ENCODE measurements at places on chromosomes 2 and 18.

DNA sequence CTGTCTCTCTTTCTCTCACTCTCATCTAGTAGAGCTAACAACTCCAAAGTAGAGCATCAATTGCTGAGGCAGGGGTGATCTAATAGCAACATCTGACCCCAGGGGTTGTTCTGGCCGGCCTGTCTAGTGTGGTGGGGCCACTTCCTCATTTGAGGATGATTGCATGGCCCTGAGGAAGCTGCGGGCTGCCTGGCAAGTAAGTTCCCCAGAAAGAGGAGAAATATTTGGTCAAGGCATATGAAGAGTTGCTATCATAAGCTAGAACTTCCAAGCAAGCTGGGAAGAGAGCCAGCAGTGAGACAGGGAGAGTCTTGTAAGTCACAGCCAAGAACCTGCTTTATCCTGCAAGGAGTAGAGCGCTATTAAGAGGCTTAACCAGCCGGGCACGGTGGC lies 50.8 kb upstream of the TMEM87B start:
- peak; percentile 38 for DNase-seq

GRCh38 chr2:63000801-63001200 lies 49.8 kb upstream of the OTX1 start:
- DNase-seq, result no peak

GRCh38 chr2:207088839-207089238 lies 76.9 kb downstream of the KLF7 start:
- DNase-seq, result no peak

- DNase-seq, result no peak
Measured at GRCh38 chr2:230893841-230894781, 29.4 kb downstream of the ITM2C start.

- DNase-seq, result no peak
Measured at GRCh38 chr2:30271301-30271700, 40.0 kb downstream of the LBH start.

- DNase-seq, result no peak
Measured at GRCh38 chr2:127623388-127624319, 22.3 kb upstream of the GPR17 start.

DNA sequence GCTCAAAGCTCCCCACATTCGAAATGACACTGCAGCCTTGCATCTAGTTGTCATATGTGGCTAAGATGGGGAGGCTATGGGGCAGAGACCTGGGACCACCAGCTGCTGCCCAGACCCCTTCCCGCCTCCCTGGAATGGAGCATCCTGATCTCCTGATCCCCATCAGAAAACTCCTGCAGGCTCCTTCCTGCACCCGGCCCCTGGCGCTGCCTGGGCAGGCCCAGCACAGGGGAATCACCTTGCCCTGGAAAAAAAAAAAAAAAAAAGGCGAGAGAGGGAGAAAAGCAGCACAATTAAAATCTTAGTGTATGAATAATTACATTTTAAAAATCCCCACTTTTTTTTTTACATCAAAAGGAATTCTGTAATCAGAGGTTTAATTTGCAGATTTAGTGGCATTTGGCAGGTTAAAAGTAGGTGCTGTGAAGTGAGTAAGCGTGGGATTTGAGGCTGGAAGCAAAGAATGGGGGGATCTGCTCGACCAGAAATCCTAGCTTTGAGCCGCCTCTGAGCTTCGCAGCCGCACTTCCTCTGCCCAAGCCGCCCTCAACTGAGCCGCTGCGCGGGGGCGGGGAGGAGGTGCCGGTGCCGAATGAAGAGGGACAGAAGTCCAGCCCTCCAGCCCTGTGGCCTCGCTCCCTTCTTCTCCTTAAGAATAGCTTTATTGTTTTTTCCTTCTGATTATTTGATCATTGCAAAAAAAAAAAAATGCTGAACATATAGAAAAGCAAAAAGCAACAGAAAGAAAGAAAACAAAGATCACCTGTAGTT lies 30.0 kb downstream of the THNSL2 start:
- DNase-seq, result no peak

GRCh38 chr2:223811757-223812156 lies 25.6 kb downstream of the AP1S3 start:
- no peak for DNase-seq

DNA sequence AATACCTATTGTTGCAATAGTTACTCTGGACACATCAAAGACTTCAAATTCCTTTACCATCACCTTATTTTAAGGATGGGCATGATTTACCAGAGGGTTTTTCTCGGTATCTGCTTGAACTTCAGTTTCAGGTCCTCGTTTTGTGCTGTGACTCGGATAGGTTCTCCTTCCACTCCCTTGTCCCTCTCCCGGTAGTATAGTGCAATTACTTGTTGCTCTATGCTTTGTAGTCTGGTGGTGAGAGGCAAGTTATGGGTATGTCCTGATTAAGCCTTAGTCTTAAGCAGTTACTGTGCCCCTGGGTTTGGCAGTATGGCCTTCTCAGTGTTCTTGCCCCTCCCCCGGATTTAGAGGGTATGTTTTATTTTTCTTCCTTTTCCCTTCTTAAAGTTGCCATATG lies 96.6 kb downstream of the RHBDD1 start:
- DNase-seq, result no peak

GRCh38 chr2:136305517-136306192 lies 187.7 kb upstream of the CXCR4 start:
- DNase-seq, result no peak

- DNase-seq, result no peak
Measured at GRCh38 chr2:240441993-240442411, 6.5 kb downstream of the GPC1 start.

- no peak for DNase-seq
Measured at GRCh38 chr2:220999356-220999755, 572.7 kb downstream of the EPHA4 start.

DNA sequence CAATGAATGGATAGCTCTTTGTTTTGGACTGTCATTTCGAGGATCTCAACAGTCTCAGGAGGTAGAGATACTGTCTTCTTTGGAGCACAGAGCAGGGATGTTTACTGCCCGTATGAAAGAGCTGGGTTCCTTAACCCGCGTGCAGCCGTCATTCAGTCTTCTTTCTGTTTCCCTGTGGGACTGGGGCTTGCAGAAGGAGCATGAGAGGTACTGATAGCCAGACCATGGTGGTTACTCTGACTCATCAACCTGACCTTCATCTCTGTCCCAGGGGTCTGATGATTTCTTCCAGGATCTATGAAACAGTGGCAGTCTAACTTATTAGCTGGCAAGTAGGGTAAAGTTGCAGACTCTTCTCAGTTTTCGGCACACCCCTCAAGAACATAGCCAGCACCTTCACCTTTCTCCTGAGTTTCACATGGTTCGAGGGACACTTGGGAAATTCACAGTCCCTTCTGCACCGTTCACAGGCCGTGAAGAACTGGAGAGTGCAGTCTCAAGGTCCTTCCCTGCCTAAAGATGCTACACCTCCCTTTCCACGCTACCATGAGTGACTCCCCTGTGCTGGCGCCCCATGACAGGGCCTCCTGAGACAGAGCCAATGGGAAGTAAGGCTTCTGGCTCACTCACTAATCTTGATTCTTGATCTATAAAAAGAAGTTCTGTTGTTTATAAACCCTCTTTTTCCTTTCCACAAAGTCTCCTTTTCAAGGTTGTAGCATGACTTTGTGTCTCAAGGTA lies 226.2 kb downstream of the MC4R start:
- no peak for DNase-seq

- no peak for DNase-seq
Measured at GRCh38 chr2:134621939-134622705, 96.7 kb downstream of the TMEM163 start.

DNA sequence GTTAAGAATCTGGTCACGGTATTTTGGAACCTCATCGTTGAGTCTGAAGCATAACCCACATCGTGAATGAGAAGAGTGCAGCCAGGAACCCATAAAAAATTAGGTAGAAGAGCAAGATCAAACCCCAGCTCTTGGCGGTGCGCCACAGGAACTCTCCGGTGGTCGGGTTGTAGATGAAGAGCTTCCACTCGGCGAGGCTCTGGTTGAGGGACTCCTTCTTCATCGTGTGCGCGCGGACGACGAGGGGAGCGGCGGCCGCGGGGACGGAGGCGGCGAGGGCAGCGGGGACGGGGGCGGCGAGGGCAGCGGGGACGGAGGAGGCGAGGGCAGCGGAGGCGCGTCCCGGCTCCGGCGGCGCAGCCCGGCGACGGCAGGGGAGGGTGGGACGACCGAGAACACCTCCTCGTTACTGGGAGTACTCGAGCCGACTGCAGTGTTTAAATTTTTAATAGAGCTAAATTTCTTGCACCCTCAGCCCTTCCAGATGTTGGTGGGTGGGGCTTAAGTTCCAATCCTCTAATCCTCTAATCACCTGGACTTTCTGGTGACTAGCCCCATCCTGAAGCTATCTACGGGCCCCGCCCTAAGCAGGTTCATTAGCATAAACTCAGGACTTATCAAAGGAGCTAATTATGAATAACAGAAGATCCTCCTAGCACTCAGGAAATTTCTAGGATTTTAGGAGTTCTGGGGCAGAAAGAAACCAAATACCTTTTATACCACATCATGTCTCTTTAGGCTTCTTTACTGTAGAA lies 20.4 kb upstream of the PAPOLG start:
- no peak for DNase-seq

DNA sequence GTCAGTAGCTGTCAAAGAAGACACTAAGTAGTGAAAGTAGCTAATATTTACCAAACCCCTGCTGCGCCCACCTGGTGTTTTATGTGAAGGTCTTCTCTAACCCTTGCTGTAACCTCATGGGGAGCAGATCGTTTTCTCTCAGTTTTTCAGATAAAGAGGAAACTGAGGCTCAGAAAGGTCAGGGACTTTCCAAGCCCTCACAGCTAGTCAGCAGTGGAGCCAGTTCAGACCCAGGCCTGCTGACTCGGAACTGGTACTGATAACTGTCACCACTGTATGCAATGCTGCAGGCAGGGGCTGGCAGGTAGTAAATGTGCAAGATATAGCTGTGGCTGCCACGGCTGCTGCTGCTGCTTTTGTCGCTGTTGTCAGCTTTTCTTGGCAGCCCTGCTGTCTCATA lies 69.1 kb downstream of the LRRFIP1 start:
- DNase-seq, result no peak

- no peak for DNase-seq
Measured at GRCh38 chr2:240814280-240814679, 5.7 kb downstream of the KIF1A start.

DNA sequence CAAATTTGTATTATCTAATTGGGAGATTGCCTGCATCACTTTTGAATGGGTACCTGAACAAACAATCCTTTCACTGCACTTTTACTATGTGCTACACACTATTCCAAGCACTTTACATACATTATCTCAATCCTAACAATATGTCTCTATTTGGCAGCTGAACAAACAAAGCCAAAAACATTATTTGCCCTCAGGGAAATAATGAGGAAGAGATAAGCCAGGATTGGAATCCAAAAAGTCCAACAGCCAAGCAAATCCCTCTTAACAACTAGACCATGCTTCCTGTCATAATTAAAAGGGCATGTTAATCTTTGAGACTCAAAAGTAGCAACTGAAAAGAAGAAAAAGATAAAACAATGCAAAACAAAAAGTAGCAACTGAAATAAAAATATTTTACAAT lies 32.1 kb downstream of the RPRD1A start:
- DNase-seq, result no peak

GRCh38 chr2:64904413-64905329 lies 84.5 kb upstream of the SLC1A4 start:
- DNase-seq, result peak; percentile 55

DNA sequence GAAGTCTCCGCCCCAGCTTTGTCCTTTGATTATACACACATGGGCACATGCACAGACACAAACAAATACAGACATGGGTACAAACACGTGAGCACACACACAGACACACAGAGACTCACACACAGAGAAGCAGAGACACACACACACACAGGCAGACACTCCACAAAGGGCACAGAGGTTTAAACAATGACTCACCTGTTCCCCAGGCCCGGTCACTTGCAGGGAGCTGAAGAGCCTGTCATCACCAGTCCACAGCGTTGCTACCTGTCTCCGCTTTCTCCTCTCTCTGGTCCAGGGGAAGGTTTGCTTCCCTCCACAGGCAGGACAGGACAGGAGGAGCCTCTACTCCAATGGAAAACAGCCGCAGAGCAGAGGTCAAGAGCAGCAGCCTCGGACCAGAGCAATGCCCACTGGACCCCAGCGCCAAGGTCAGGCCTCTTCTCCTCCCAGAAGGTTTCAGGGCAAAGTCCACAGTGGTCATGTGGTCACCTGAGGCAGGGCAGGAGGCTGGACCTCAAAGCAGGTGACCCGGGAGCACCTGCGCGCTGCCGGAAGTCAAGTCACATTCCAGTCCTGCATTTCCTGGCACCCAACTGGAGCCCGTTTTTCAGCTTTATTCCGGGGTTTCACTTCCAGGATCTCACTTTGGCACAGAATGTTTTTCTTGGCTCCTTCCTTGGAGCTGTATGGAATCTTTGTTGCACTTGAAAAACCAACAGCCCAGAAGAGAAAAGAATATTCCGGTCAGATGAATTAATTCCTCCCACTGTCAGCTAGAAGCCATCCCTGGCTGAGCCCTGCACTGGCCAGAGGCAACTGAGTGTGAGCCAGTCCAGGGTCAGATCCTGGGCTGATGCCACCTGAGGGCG lies at the start of gene RAB17:
Gene RAB17 (minus strand): TSS at position 463 of the 869 bp plus-strand sequence. CDS start 4,580 bp downstream, outside the sequence.
- no peak for DNase-seq

GRCh38 chr2:219658874-219659273 lies 31.4 kb downstream of the SLC4A3 start:
- DNase-seq, result no peak

GRCh38 chr2:46854260-46854659 lies 61.3 kb downstream of the MCFD2 start:
- no peak for DNase-seq

GRCh38 chr18:80120932-80121331 lies 11.9 kb downstream of the ADNP2 start:
- no peak for DNase-seq

GRCh38 chr2:198008230-198008629 lies 203.8 kb downstream of the PLCL1 start:
- DNase-seq, result no peak

DNA sequence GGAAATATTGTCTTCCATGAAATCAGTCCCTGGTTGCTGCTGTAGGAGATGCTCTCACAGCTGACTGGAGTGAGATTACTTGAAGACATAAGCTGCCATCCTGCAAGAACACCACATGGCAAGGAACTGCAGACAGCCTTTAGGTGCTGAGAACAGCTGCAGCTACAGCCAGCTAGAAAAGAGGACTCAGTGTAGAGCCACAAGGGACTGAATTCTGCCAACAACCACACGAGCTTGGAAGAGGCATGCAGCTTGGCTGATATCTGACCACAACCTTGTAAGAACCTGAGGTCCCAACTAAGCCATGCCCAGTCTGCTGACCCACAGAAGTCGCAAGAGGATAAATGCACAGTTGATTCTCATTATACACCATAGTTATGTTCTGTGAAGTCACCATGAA lies 181.8 kb upstream of the ARL4C start:
- DNase-seq, result peak; percentile 74

DNA sequence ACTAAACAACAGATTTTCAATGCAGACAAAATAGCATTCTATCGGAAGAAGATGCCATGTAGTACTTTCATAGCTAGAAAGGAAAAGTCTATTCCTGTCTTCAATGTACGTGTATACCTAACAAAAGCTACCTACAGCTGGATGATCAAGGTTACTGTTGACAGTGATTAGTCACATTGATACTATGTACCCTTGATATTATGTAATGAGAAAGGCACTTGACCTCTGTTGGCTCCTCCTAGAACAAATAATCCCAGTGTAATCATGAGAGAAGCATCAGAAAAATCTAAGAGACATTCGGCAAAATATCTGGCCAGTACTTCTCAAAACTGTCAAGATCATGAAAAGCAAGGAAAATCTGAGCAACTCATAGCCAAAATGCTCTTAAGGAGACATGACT lies 44.4 kb upstream of the LRRTM4 start:
- no peak for DNase-seq
